Suprapubic skin (tissue), 4 donors: ENCODE measurements at places on chromosomes 1 and 21. TPM values are rescaled to one million over a fixed set of nuclear protein-coding genes. Genes with fewer than 3 reads are reported as not detected.

Gene LY9
- total RNA-seq, result 1.2 TPM

Gene NBPF8
- 20.3 TPM for total RNA-seq

- no peaks in the 10 kb centered on the region for H3K27me3 ChIP-seq
- H3K4me3 ChIP-seq, result no peak overlapping the region
- peaks cover 27% of the 10 kb centered on the region for H3K36me3 ChIP-seq
- peaks cover 20% of the 10 kb centered on the region for H3K4me1 ChIP-seq
Measured at GRCh38 chr1:1826356-1827088, 48.3 kb upstream of the NADK start.

Gene CSMD2
- 0.55 TPM for total RNA-seq

GRCh38 chr1:42456754-42457089 is 379 bp downstream of the PPCS start:
- DNase-seq, result peak; percentile 71
- peaks cover 26% of the 10 kb centered on the region for H3K4me1 ChIP-seq
- H3K27ac ChIP-seq, result peak overlapping the region; percentile 94
- H3K36me3 ChIP-seq, result peaks cover 27% of the 10 kb centered on the region
- no peaks in the 10 kb centered on the region for H3K27me3 ChIP-seq

DNA sequence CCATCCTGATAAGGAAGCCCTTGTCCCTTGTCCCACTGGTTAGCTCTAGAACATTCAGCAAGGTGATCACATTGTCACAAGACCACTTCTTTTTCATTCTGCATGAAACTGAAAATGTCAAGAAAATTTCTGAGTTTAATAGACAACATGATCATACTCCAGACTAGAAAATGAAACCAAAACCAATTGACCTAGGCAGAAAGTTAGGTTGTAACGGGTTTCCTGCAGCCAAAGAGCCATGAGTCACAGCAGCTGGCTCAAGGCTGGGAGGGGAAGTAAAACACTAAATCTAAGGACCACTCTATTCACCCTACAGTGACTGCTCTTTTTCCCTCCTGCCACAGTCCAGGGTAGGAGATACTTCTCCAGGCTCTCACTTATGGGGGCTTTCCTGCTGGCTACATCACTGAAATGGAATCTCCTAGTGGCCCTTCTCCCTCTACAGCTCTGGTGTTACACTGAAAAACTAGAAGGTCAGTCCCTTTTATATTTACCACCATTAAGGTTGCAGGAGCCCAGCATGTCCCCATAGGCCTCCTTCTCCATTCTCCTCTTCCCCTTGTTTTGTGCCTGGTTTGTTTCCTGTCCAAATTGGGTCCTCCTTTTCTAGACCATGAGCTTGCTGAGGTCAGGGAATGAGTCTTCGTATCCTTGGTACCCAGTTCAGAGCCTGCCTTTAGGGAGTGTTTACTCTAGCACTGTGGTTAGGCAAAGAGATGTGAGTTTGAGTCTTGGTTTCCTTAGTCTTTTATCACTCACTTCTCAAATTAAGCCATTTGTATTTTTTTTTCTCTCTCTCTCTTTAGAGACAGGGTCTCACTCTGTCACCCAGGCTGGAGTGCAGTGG is 236.5 kb upstream of the JUN start:
- no peaks in the 10 kb centered on the region for H3K27me3 ChIP-seq
- peak overlapping the region; percentile 28 for H3K4me3 ChIP-seq
- peaks cover 17% of the 10 kb centered on the region for H3K4me1 ChIP-seq
- no peak for DNase-seq
- H3K36me3 ChIP-seq, result no peaks in the 10 kb centered on the region
- peak overlapping the region; percentile 30 for H3K27ac ChIP-seq

DNA sequence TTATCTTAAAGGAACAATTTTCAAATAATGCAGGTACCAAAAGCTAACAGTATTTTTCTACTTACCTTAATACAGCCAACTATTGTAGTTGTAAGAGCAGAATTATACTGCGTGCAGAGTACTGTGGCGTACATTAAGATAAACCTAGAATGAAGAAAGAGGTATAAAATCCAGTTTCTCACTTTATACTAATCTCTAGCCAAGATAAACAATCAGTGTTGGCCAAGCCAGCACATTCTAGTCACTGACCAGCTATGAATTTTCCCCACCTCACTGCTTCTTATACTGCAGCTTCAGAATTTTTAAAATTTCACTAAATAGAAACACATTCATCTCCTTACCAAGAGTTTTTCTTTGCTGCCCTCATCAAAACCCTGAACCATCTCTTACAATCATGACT is 33.6 kb downstream of the SLC35D1 start:
- H3K27ac ChIP-seq, result no peak overlapping the region
- peaks cover 46% of the 10 kb centered on the region for H3K36me3 ChIP-seq
- DNase-seq, result no peak
- peaks cover 5% of the 10 kb centered on the region for H3K4me1 ChIP-seq
- H3K27me3 ChIP-seq, result no peaks in the 10 kb centered on the region

DNA sequence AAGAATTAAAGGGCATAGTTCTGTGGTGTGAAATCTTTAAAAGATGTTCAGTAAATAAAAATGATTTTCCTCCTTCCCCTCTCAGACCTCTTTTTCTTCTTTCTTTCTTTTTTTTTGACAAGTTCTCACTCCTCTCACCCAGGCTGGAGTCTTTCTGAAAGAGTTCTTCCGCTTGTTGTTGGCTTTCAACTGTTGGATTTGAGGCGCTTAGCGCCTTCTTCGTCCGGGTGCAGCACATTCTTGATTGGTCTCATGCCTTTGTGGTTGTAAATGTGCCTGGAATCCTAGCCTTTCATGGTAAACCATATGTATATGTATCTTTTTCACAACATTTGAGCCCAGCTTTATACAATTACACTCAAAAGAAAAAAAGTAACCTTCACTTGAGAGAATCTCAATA is 980 bp upstream of the METTL18 start:
- H3K36me3 ChIP-seq, result peaks cover 3% of the 10 kb centered on the region
- H3K4me3 ChIP-seq, result peak overlapping the region; percentile 86
